Activated CD4-positive, alpha-beta T cell treated with anti-CD3 and anti-CD28 coated beads for 48 hours (primary cell): ENCODE measurements at places on chromosomes 1 and 21.

DNA sequence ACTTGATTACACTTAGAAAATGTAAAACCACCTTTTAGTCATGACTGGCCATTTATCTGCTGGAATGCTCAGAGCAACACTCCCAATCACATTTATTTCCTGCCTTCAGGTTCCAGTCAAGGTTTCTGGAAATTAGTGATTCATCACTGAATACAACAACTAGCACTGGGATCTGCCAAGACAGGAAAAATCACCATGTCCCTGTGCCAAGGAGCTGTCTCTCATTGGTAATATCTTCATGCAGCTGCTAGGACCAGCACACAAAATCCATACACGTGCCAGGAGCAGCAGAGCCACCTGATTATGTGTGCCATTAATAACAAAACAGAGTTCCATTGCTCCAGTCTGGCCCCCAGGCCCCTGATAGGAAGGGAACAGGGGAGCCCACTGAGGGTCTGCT, 194.6 kb downstream of the TNR start:
- no peak for DNase-seq

DNA sequence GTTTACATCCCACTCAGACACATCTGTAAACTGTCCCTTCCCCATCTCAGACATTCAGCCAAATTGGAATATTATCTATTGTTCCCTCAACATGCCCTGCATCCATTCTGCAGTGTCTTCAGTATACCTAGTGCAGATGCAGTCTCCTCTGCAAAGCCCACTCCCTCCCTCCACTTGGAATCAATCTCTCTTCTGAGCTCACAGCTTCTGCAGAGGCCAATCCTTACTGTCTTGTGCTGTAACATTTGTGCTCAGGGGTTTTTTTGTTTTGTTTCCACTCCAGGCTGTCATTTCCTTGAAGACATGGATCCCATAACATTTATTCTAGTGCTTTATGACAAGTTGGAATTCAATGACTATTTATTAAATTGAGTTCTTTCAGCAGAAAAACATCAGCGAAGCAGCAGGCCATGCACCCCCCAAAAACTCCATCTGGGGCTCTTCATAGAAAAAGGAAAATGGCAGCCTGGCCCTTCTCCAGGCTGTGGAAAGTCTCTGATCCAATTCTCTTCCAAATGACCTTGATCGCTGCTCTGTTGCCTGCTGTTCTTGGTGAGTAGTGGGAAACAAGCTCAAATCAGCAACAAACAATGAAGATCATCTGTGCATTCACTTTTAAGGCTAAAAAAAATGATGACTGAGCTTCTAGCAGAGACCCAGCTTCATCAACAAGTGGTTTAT, 8.7 kb downstream of the C4BPA start:
- DNase-seq, result no peak

DNA sequence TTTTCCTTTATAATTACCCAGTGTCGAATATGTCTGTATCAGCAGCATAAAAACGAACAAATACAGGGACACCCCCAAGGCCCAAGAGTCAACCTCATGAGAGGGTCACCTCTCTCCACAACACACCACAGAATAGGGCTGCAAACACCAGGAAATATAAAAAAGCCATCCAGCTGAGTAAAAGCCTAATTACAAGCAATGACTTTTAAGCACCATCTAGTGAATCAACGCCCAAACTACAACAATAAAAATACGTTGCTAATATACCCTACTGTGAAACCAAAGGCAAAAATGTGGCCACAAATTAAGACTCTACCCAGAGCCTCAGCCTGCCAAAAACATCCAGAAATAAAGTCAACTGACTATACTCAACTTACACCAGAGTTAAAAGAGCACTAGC, 817.9 kb upstream of the NEGR1 start:
- no peak for DNase-seq

GRCh38 chr1:101242324-101243050, 5.7 kb downstream of the S1PR1 start:
- no peak for DNase-seq

GRCh38 chr1:176789571-176790090, 326.7 kb downstream of the PAPPA2 start:
- no peak for DNase-seq

GRCh38 chr1:186627019-186627418, 53.2 kb downstream of the PTGS2 start:
- no peak for DNase-seq

GRCh38 chr1:116759636-116760035, 5.4 kb downstream of the CD2 start:
- no peak for DNase-seq

- no peak for DNase-seq
Observed at GRCh38 chr21:40685141-40685540, 161.8 kb downstream of the DSCAM start.
